Urothelium cell line (cell line): ENCODE measurements at places on chromosomes 4 and X.
A peak's percentile ranks its signal among the peaks of the same experiment; 100 is the strongest.

DNA sequence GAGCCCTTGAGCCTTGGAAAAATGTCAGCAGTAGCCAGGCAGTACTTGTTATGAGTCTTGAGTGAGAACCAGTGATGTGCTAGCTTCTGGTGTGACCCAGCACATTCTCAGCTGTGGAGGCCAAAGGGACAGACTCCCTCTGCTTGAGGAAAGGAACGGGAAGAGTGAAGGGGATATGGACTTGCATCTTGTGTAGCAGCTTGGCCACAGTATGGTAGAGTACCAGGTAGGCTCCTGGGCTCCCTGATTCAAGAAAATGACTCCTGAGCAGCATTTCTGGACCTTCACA is 1601.9 kb upstream of the ADGRL3 start:
- no peak for DNase-seq

GRCh38 chr4:992297-993110 is 700 bp downstream of the SLC26A1 start:
- DNase-seq, result no peak

DNA sequence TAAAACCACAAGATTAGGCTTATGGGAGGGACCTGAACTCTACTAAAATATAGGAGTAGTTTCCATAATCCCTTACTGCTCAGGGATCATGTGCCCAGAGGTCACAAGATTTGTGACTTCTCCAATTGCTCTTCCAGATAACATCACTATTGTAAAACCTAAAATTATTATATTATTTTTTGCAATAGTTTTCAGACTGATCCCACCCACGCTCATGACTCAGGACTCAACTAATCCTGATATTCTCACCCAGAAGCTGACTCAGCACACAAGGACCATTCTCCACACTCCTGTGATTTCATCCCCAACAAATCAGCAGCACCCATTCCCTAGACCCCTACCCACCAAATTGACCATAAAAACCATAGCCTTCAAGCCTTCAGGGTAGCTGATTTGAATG is 24.0 kb upstream of the RPL34 start:
- no peak for DNase-seq

GRCh38 chrX:19121898-19122640 is at the start of gene ADGRG2:
Gene ADGRG2, minus strand, starts transcription at chrX:19122468. Its CDS starts 53,634 bp downstream, at chrX:19068834.
- DNase-seq, result peak; percentile 18

- DNase-seq, result peak; percentile 61
Observed at GRCh38 chr4:112170451-112170993, 25.3 kb downstream of the FAM241A start.

- DNase-seq, result no peak
Observed at GRCh38 chr4:143654571-143654970, 45.9 kb downstream of the FREM3 start.

DNA sequence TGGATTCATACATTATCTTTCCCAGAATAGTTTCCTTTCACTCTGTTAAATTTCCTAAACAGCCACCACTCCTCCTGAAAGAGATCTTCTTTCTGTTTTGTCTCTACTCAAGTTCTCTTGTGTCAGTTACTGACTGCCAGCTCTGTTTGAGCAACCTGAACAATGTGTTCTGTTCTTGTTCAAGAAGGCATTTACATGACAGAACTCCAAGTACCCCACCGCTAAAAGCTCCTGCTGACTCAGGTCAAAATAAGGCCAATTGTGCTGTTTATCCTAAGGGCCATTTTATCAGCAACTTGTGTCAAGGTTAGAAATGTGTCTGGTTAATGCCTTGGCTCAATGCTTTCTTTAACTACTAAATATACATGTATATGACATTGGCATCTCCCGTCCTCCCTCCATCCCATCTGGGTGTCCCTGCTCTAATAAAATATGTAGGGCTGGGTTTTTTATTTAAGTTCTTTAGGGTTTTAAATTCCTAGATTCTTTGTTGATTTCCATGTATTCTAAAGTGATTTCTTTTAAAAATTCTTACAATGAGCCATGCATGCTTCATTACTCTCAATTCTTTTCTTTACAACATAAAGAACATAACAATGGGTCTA is 144.3 kb upstream of the PAQR3 start:
- no peak for DNase-seq

GRCh38 chr4:128186623-128187022 is 101.0 kb downstream of the PGRMC2 start:
- no peak for DNase-seq

GRCh38 chrX:17633546-17633945 is 103.7 kb upstream of the SCML1 start:
- no peak for DNase-seq

GRCh38 chr4:101400096-101400495 is 52.8 kb upstream of the PPP3CA start:
- no peak for DNase-seq

DNA sequence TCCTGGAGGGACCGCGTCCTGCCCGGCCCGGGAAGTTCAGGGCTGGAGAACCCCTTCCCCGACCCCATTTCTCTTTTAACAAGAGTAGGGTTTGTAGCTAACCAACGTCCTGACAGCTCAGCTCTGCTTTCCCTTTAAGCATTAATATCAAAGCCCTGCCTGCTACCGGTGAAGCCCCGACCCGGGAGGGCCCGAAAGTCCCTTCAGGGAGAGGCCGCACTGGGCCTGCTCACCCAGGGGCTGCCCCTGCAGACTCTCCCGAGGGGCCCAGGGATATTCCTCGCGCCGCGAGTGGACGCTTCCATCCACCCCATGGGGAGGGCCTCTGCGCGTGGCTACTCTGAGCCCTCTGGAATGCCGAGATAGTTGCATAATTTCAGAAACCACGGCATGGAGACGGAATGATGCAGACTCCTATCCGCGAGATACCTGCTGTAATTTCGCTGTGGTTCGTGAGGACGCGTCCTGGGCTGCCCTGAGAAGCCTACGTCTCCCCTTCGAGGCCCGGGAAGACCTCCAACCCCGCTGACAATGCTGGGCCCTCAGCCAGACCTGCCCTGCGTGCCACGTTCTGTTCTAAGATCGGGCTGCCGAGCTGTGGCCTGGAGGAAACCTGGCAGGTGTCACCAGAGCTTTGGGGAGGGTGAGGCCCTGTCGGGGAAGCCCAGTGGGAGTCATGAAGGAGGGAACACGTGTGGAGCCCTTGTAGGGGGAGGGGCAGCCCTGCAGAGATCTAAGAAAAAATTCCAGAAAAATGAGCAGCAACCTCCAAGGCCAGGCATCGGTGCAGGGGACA is 999 bp upstream of the CTBP1 start:
- peak; percentile 23 for DNase-seq

DNA sequence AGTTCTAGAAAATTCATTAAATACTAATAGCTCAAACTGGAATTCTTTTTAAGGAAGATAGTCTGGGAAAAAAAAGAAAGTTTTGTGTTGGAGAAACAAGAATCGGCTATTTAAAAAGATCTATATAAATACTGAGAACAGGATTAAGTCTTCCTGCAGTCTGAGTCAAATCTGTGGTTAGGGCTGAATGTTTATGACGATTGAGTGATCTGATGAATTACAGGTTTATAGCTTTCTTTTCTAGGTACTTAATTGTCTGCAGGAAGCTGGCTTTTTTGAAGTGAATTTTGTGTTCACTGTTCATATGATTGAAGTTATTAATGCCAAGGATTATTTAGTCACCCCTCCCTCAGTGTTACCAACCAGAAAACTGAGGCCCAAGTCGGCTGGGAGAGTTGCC is 42.2 kb downstream of the TLL1 start:
- DNase-seq, result no peak

DNA sequence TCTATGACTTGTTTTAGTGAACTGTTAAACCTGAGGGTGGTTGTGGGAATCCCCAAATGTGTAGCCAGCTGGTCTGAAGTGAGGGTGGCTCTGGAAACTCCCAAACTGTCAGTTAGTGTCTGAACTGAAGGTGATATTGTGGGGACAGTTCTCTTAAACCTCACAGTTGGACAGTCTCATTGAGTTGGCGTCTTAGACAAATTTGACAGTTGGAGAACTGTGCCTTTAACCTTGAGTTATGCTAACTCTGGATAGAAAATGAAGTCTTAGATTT is 20.7 kb upstream of the CTSO start:
- DNase-seq, result no peak

DNA sequence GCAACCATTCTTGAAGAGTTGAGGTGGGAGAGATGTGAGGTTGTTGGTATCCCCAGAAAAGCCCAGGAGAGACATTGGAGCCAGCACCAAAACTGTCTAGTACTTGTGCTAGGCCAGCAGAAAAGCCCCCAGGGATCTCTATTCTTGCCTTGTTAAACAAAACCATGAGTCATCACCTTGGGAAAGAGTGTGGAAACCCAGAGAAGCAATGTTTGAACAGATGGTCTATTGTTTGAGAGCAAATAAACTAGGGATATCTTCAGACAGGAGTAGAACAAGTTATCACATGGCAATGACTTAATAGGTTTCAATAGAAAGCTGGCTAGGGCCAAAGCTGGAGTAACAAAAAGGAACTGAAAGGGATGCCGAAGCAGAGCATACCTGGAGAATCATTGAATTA is 195.7 kb upstream of the CASK start:
- DNase-seq, result peak; percentile 69

- no peak for DNase-seq
Observed at GRCh38 chr4:14023036-14023435, 395.5 kb upstream of the BOD1L1 start.

DNA sequence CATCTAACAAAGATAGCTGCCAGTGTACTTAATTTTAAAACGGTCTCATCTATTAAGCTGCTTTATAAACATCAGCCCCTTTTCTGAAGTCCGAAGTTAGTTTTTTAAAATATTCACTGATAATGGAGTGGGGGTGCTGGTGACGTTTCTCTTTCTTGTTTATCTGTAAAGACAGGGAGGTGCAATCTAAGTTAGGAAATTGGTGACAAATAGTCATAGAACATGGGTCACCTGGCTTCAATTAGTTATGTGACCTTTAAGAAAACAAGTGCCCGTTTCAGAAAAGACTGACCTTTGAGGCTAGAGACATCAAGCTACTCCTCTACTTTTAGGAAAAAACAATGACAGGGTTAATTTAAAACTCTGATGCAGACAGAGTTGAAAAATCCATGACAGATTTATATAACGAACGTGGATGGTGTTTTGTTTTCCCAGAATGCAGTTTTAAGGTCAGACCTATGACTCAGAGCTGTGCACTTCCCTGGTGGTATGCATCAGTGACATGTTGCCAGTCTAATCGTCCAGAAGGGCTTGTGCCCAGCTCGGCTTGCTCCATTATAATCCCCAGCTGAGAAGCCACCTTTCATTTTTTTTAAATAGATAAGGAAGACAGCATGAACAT is 38.2 kb downstream of the FHL1 start:
- DNase-seq, result peak; percentile 12

- no peak for DNase-seq
Observed at GRCh38 chr4:170736710-170737109, 647.0 kb upstream of the AADAT start.

DNA sequence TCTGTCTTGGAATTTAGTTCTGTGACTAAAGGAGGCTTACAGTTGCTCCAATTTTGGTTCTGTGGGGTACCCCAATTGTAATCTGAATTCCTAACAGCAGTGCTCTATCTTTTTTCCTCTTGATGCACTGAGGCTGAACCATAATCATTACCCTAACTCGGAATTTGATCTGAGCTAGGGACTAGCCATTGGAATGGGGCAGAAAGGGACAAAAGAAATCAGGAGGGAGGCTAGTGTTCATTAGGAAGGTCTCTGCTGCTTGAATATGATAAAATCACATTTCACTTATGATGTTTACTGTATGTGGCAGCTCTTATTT is 2.7 kb downstream of the KLF3 start:
- no peak for DNase-seq

DNA sequence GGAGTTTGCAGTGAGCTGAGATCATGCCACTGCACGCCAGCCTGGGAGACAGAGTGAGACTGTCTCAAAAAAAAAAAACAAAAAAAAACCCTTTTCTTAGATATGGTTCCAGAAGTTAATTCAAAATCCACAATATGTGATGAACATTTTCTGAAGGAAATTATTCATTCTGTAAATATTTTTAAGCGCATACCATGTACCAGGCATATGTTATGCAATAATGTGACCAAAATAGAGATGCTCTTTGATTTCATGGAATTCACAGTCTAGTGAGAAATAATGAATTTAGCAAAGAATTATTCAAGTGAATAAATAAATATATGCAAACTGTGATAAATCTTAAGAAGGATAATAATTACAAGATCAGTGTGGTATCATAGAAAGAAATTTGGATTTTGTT is 174.7 kb downstream of the GC start:
- no peak for DNase-seq

DNA sequence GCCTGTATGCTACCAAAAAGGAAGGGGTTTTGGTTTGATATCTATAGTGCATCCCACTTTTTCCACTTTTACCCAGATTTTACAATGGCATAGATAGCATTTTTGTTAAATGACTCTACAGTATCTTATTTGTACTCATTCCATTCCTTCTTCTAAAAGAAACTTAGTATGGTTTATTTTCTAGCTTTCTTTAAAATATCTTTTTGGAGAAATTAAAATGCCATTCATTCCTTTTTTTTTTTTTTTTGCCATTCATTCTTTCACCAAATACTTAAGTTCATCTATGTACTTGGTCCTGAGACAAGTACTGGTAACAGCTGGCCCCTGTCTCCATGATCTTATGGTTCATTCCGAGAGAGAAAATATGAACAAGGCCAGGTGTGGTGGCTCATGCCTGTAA is 49.1 kb downstream of the MID1 start:
- DNase-seq, result no peak

- DNase-seq, result no peak
Observed at GRCh38 chr4:72702948-72703347, 133.9 kb upstream of the ADAMTS3 start.

DNA sequence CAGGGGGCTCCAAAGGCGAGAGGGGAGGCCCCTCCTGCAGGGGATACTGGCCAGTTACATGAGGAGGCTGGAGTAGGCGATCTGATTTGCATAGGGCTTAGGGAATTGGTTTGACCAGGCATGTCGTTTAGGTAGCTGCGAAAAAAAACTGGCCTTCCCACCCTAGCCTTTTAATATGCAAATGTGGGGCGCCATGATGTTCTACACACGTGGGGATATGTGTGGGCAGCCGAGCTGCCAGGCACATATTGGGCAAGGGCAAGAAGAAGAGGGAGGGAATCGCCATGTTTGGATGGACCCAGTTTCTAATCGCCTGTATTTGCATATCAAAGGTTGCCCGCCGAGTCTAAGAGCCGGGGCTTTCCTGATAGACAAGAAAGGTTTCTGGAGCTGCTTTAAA is 121.3 kb downstream of the PRKX start:
- DNase-seq, result no peak

- DNase-seq, result no peak
Observed at GRCh38 chr4:82638479-82638878, 76.7 kb upstream of the TMEM150C start.

DNA sequence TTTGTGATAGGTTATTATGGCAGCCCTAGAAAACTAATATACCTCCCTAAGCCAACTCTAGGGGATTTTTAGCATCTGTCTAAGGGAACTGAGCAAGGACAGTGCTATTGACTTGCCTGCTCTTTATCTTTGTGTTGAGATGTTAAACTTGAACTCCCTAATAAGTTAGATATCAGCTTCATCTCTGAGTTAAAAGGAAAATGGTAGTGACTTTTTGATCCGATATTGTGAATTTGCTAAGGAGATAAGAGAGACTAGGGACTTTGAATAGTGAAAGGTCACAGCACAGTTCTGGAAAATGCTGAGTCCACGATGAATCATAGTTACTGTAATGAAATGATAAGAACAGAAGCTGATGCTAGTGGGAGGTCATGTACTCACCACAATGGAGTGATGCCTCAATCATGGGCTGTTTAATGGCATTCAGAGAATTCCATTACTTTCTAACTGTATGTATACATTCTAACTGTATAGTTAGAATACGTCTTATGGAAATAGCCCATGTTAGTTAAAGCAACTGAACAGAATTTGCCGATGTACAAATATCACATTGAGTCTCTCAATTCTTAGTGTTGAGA is 147.2 kb downstream of the GLRA3 start:
- peak; percentile 8 for DNase-seq
